Psoas muscle (tissue), 8 donors: ENCODE measurements at places on chromosomes 5 and 9. TPM values are rescaled to one million over a fixed set of nuclear protein-coding genes. Genes with fewer than 3 reads are reported as not detected.

The ORM2 gene
- total RNA-seq, result not detected

GRCh38 chr9:72583370-72583769 lies 62.0 kb downstream of the TMC1 start:
- no peak for DNase-seq

GRCh38 chr5:113381791-113382190 lies 53.0 kb downstream of the TSSK1B start:
- no peak for DNase-seq

The PFN3 gene
- total RNA-seq, result not detected

DNA sequence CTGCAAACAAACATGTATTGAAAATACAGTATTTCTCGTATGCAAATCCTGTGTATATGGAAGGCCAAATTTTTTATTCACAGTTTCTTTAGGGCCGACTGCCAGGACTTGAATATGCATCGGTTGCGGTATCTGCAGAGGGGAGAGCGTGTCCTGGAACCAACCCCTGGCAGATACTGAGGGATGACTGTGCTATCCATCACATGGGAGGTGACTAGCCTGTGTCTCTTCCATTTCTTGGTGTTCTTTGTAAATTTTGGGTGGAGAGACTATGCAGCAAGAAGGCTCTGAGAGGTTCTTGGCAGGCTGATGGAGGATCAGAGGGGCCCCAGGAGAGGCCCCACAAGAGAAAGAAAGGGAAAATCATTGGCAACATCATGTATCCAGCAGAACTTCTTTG lies 384.3 kb downstream of the YTHDC2 start:
- DNase-seq, result no peak

DNA sequence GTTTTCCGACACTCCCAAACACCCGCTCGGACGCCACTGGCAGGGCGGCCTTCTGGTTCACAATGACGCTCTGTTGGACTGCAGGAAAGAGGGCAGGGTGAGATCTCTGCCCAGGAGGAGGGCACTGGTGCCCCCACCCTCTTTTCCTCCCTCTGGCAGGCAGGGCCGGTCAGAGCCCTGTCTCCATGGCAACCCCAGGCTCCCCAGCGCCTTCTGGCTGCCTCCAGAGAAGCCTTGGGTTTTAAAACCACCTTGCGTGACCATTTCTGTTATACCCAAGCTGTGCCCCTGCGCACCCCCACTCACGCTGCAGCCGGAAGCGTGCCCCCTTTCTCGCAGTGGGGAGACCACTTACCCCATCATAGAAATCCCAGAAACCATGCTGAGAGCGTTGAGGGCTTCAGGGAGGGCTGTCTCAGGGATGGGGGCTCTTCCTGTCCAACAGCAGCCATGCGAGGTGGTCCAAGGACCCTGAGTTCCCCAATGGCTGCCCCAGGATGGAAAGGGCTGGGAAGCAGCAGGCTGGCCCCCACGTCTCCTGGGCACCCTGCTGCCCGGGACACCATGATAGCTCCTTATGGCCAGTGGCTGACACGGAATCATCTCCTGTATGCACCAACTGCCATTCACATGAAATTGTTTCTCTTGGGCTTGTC lies 7.3 kb downstream of the C9orf50 start:
- no peak for DNase-seq

GRCh38 chr9:106619211-106619610 lies 243.8 kb upstream of the ZNF462 start:
- no peak for DNase-seq

GRCh38 chr5:119524485-119524884 lies 72.2 kb downstream of the HSD17B4 start:
- no peak for DNase-seq

The FCHO2 gene
- total RNA-seq, result 18.0 TPM

DNA sequence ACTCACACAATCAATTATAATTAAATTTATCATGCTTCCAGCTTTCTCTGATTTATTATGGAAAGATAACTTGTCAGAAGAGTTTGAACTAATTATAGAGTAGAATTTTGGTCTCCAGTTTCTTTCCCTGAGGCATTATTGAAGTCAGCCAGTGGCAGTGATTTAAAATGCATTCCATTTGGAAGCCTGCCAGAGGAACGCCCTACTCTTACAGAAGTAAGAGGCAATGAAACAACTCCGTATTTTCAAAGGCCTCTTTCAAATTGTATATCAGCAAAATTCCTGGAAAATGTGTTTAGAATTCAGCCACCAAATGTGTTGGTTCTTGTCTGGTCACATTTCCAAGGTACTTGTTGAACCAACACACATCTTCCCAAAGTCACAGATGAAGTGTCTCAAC lies 640.9 kb downstream of the SEMA5A start:
- DNase-seq, result no peak

The DMRTA1 gene
- total RNA-seq, result 0.38 TPM

DNA sequence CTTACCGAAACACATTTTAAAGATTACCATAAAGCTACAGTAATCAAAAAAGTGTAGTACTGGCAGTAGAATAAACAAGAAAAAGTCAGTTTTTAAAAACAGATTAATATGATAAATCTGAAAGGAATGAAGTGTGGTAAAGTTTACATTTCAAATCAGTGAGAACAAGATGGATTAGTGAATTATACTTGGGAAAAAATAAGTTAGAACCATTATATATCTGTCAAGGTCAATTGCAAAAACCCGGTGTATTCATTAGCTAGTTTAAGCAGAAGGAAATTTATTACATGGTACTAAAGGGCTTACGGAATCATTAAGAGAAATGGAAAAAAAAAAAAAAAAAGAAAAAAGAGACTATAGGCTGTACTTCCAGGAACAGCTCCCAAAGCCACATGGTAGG lies 164.3 kb downstream of the MUSK start:
- DNase-seq, result no peak

The GABRA1 gene
- total RNA-seq, result not detected

DNA sequence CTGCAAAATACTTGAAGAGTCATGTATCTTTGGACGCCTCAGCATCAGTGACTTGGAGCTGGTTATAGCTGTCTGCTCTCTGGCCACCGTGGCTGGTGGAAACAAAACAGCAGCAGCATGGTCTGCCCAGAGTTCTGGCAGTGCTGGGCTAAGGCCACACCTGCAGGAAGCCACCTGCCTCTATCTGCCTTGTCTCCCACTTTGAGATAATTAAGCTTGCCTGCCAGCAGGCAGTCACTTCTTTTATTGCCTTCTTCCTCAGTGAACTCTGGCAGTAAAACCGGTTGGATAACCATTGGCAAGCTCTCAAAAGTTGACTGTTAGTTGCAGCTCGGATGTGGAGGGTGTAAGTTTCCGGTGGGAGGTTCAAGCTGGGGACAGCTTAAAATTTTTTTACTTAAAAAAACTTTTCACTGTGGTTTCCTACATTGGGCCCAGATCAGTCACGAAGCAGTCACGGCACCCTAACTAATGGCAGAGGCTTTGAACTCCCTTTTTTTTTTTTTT lies 4.9 kb downstream of the SMIM3 start:
- peak; percentile 39 for DNase-seq

- no peak for DNase-seq
Observed at GRCh38 chr9:20037699-20038098, 248.9 kb upstream of the SLC24A2 start.

The CARTPT gene
- not detected for total RNA-seq

- DNase-seq, result no peak
Observed at GRCh38 chr9:104682642-104683041, 11.7 kb upstream of the OR13D1 start.

DNA sequence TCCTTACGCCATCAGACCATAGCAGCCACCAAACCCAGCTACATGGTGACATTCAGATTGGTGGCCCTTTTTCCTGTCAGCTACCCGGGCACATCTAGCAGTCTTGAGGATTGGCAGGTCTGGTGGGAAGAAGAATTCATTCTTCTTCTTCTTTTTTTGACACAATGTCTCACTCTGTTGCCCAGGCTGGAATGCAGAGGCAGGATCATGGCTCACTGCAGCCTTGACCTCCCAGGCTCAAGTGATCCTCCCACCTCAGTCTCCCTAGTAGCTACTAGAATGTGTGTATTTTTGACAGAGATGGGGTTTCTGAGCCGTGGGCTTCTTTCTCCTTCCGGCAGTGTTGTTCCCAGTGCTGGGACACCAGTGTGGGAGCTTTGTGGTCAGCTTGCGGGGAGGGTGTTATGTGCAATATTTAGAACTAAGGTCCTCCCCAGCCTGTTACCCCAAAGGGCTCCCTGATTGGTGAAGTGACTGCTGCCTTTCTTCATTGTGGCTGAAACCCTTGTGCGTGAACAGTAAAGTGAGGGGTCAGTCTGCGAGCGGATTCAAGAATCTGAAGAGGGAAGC lies 3.4 kb downstream of the NTMT1 start:
- DNase-seq, result no peak

- DNase-seq, result peak; percentile 64
Observed at GRCh38 chr9:85741095-85741874, 469 bp downstream of the AGTPBP1 start.

DNA sequence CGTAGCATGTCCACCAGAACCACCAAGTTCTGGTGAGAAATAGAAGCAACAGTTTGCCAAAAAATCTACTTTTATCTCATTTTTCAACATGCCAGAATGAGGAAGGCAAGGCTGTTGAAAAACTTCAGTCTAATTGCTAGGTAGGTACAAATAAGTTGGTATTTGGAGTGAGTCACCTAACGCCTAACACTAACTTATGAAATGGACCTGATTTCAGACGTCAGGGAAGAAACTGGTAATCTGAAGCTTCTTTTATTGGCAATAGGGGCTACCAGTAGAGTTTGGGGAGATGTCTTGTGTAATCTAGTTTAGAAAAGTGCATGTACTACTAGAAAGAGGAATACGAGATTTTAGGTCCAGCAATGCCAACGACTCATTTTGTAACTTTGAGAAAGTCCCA lies 4.4 kb upstream of the PDE6A start:
- DNase-seq, result no peak

The MYORG gene
- total RNA-seq, result 16.3 TPM

GRCh38 chr9:121210536-121210935 lies 8.9 kb upstream of the RAB14 start:
- no peak for DNase-seq
